ENCODE measurements at places on chromosomes 2 and 18.

- no peak for DNase-seq
These were observed 24.2 kb upstream of the SCYGR1 start for GRCh38 chr2:227411990-227412350.

- DNase-seq = no peak
These were observed 135.3 kb downstream of the CALCRL start for GRCh38 chr2:187312718-187313282.

GRCh38 chr2:46498681-46499080 lies 19.3 kb downstream of the TMEM247 start:
- DNase-seq = no peak

- no peak for DNase-seq
These were observed at the start of gene ACMSD for GRCh38 chr2:134838143-134838620. TSS of gene ACMSD (plus strand) at chr2:134838616. CDS start at chr2:134838683, 67 bp downstream.

GRCh38 chr18:27772081-27772480 lies 404.8 kb downstream of the CDH2 start:
- DNase-seq = no peak

- DNase-seq = no peak
These were observed 61.4 kb downstream of the PRPF40A start for GRCh38 chr2:152655880-152656279.

DNA sequence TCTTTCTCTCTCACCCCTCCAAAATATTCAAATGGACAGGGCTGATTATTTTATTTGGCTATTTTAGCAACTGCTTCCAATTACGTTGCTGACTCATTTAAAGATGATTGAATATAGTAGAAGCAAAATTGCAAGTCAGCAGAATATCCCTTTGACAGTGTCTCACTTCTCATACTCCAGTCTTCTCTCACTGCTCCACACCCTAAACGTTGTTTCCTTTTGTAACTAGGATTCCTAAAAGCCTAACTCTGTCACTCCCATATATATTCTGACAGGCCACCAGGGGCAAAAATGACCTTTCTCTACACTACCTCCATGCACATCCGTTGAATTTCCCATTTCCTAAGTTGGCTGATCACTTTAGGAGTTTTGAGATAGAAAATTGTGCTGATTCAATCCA lies 351.1 kb downstream of the RND3 start:
- no peak for DNase-seq

DNA sequence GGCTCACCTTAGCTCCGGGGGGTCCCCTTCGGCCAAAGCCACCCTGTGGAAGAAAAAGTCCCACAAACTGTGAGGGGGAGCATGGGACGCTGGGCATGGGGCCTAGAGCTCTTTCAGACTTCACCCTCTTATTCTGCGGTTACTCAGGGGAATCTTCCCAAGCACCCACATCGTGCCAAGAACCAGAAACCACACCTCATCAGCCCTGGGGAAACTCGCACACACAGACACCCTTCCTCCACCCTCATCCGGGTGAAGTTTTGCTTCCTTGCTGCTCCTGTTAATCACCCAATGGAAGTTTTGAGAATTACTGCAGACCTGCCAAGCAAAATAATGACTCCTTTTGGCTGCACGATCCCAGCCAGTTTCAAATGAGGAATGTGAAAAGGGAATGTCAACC lies 59.1 kb downstream of the COL6A3 start:
- peak; percentile 70 for DNase-seq

- DNase-seq = peak; percentile 98
These were observed 148.5 kb downstream of the MGAT5 start for GRCh38 chr2:134402410-134402809.

DNA sequence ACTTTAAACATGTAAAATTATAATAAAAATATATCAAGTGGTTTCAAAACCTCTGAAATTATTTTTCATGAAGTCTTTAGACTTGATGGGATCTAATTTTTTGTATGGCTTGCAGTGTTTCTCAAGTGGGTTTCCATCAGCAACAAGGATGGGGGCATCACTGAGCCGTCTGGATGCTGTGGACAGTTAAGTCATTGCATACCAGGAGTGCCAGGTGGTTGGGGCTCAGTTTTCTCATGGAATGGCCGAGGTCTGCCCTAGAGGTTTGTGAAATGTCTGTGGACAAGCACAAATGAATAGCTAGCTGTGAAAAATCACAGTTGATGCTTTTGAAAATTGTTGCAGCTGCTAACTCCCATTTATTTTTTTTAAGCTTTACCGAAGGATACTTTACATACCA lies 1.7 kb downstream of the PRELID3A start:
- DNase-seq = no peak

DNA sequence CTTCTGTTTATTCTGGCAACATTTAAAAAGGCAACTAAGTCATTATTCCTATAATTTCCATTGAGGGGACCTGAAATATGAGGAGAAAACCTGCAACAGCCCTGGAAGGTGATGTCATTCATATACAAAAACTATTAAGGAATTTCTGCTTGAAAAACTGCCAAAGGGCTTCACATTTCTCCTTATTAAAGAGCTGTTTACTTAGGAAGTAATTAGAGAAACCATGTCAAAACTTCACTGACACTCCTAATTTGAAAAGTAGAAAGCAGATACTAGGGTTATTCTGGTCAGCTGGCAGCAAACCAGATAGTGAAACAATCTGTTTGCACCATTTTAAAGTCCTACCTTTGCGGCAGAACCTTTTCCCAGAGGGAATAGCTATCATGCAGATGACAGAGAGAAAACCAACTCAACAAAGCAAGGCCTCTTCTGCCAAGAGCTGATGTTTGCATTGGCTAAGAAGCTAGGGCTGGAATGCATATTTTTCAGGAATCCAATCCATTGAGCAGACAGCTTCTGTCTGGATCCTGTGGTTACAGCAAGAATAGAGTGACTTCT lies 592.2 kb upstream of the SYT4 start:
- peak; percentile 70 for DNase-seq

- DNase-seq = no peak
These were observed 4.9 kb downstream of the VIT start for GRCh38 chr2:36701391-36701795.

DNA sequence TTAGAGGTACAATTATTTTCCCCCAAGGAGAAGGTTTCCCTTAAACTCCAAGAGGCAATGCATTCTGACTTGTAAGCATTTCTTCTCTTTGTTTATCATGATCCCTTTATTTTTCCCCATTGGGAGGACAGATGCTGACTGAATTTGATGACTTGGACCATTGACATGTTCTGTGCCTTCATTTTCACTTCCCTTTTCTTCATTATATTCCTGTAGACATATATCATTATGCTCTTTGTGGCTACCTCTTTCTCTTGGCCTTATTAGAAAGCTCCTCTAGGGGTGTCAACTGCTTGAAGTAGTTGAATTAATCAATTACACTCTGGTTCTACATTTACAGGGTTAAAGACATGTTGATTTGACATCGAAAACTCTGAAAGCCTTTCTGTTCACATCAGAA lies 330.0 kb upstream of the DCC start:
- DNase-seq = no peak

DNA sequence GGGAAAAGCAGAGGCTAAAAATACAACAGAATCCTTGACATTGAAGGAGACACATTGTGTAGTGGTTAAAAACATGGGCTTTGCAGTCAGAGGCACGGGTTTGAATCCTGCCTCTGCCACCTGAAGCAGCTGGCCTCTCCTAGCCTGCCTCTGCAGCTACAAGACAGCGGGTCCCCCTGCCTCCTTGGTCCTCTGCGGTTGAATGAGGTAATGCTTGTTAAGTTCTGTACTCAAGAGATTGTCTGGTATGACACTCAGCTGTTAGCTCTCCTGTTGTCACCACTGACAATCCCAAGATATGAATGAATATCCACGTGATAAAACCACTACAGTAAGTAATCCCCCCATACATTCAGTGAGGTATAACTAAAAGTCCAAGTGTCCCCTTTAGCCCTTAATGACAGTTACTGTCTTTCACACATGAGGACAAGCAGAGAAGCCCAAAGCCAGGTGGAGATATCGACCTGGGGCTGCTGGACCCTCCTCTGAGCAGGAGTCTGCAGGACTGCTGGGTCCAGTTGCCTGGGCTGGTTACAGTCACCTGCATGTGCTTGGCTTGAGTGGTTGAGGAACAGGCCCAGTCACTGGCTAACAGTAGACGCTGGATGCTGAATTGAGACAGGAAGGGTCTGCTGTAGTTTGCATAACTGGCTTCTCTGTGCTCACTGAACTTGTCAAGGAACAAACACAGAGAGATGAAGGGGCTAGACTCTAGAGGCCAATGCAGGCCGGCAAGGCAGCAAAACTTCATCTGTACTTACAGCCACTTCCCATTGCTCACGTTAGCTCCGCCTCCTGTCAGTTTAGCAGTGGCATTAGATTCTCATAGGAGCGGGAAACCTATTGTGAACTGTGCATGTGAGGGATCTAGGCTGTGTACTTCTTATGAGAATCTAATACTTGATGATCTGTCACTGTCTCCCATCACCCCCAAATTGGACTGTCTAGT lies 85.5 kb downstream of the TGFA start:
- DNase-seq = no peak

GRCh38 chr2:225097035-225097434 lies 54.8 kb upstream of the DOCK10 start:
- no peak for DNase-seq

DNA sequence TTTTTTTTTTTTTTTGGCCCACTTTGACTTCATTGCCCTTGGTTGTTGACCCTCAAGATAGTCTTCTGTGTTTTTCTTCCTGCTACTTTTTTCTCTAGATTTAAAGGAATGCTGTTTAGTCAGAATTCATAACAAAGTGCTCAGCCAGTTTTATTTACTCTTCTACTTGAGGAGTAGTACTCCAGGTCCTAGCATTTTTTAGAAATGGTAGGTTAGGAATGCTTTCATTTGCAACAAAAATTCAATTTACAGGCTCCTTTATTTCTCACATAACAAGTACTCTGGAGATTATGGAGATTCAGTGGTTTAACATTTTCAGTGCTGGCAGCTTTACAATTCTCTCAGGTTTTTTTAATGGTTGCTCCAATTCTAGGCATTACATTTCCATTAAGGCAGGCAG lies 58.2 kb downstream of the KIAA1328 start:
- no peak for DNase-seq

GRCh38 chr2:96119389-96119751 lies 3.0 kb upstream of the ADRA2B start:
- DNase-seq = no peak

- DNase-seq = no peak
These were observed 164.7 kb upstream of the FAM98A start for GRCh38 chr2:33763671-33764310.

DNA sequence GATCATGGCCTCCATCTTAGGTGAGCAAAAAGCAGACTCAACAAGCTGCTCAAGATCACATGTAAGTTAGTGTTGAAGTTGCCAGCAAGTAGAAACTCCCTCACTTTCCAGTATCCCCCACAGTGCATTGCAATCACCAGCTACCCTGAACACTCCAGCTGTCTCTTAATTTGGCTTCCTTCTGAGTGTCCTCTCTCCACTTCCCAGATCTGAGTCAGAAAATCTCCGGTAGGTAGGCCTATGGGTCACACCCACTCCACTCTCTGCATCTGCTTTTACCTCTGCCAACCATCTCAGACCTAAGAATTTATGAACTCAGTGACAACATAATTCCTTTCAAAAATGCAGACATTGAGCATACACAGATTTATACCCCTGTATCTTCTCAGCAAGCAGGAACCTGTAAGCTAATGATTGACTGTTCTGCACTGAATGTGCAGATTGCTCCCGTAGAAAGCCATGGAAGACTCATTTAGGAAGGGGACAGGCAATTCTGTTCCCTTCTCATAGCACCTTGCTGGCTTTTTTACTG lies 656.9 kb downstream of the EPHA4 start:
- DNase-seq = no peak

DNA sequence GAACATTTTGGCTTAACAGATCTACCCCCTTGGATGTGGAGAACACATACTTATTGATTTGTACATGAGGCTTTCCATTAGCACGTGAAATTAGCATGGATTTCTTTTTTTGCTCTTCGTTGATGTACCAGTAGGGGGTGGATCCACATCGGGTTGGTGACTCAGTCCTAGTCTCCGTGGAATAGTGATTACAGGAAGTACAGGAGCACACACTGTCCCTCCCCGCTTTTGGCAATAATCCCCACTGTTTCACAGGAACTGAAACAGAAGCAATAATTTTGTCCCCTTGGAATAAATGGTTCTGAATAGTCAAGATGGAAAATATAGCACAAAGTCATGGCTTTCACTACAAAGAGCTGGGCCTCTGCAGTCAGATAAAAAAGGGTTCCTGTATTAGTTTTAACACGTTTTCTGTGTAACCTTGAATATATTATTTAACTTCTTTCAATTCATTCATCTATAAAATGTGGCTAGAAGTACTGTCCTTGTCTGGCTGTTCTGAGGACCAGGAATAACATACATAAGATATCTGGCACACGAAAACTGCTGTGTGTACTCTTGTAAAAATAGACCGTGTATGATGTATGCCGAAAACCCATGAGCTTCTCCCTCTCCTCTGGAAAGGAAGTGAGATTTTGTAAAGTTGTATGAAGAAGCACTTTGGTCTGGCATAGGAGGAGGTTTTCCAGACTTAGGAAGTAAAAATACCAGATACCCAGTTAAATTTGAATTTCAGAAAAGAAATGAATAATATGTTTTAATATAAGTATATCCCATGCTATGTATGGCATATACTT lies 229.2 kb downstream of the GALR1 start:
- peak; percentile 57 for DNase-seq

DNA sequence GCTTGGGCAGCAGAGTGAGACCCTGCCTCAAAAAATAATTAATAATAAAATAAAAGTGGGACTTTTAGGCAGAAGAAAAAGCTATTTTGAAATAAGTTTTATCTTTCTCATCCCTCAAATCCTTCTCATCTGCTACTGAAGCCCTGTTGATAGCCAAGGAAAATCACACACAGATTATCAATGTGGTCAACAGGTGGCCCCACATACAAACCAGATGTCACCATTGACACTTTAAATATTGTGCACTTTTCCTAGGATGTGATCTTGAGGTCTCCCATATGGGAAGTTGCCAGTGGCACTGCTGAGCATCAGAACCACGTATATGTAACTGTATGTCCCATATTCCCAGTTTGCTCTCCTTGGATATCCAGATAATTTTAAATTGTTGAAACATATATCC lies 64.6 kb downstream of the KCTD18 start:
- DNase-seq = no peak

- no peak for DNase-seq
These were observed 1633.7 kb upstream of the CELF4 start for GRCh38 chr18:39199231-39199855.

GRCh38 chr2:219182331-219183150 lies 4.5 kb downstream of the RETREG2 start:
- DNase-seq = no peak

GRCh38 chr2:134127496-134127895 lies 126.4 kb upstream of the MGAT5 start:
- no peak for DNase-seq

- peak; percentile 16 for DNase-seq
These were observed 108.0 kb downstream of the LRRC30 start for GRCh38 chr18:7338846-7339245.

- no peak for DNase-seq
These were observed 232.8 kb downstream of the PIK3C3 start for GRCh38 chr18:42187611-42188380.

DNA sequence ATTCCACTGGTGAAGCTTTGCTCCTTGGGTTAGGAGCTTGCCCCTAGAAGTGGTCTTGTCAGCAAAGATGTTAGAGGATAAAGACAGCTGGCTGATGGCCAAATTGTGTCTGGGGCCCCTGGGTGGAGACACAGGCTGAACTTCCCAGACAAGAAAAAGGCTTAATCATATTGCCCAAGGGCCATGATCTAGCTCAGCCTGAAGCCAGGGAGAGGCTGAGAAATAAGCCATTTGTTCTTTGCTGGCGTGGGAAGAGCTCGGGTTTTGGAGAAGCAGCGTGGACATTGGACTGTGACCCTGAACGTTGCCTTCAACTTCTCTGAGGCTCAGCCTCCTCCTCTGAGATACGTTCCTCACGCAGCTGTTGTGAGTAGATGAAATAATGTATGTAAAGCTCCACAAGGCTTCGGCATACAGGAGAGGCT lies 153.0 kb downstream of the ZFP36L2 start:
- DNase-seq = peak; percentile 77

All from cardiac fibroblast (primary cell).